Kidney capillary endothelial cell (primary cell): ENCODE measurements at places on chromosomes 13 and 19.

GRCh38 chr19:18687740-18688465, 4.4 kb downstream of the CRTC1 start:
- DNase-seq: no peak

DNA sequence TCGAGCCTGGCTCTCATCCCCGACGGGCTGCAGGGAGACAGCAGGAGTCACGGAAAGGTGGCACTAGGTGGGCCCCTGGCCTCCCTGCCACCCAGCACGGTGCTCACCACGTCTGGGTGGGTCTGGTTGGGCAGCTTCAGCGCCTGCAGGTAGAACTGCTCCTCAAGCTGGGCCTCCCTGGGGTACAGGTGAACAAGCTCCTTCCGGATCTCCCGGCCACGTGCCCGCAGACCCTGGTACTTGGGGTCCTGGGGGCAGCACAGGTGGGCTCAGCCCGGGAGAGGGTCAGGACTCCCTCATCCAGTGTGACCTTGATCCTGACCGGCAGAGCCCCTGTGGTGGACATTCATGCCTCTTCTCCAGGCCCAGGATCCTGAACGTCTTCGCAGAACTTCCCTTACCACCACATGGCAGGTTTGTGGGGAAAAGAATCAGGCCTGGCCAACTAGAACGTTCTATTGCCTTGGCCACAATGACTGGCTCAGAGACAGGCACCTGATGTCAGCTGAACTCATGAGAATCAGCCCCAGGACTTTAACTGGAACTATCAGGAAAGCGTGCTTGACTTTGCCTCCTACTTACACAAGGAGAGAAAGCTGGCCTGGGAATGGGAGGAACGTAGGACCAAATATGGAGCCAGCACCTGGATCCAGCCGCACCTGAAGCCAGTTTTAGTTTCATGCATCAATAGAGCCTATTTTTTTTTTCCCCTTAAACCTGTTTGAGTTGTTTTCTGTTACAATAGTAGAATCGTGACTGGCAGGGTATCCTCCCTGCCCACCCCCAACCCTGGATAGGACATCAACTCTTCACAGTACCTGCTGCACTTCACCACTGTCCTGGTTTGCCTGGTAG, 8.9 kb downstream of the SARS2 start:
- no peak for DNase-seq

- DNase-seq: peak; percentile 28
These were observed at the start of gene C19orf12 for GRCh38 chr19:29714953-29715700. Gene C19orf12, minus strand, starts transcription at chr19:29715261. Its CDS starts 6,848 bp downstream, at chr19:29708413.

DNA sequence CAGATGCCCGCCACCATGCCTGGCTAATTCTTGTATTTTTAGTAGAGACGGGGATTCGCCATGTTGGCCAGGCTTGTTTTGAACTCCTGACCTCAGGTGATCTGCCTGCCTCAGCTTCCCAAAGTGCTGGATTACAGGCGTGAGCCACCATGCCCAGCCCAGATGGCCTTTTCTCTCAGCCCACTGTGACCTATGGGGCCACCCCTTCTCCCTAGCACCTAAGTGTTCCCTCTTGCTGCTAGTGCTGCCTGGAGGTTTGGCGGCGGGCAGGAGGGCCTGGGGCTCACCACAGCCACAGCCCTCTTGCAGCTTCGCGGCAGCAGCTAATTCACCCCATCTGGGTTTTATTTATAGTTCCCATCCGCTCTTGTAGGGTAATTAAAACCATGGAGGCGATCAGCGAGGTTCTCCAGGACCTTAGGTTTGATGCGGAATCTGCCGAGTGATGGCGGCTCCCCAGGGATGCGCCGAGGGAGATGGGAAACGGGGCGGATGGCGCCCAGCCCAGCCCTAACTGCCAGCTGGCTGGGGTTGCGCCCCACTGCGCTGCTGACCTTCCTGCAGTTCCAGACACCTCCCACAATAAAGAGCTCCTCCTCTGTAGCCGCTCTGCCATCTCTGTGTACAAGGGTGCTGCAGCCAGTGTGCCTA, 3.3 kb downstream of the REX1BD start:
- no peak for DNase-seq

DNA sequence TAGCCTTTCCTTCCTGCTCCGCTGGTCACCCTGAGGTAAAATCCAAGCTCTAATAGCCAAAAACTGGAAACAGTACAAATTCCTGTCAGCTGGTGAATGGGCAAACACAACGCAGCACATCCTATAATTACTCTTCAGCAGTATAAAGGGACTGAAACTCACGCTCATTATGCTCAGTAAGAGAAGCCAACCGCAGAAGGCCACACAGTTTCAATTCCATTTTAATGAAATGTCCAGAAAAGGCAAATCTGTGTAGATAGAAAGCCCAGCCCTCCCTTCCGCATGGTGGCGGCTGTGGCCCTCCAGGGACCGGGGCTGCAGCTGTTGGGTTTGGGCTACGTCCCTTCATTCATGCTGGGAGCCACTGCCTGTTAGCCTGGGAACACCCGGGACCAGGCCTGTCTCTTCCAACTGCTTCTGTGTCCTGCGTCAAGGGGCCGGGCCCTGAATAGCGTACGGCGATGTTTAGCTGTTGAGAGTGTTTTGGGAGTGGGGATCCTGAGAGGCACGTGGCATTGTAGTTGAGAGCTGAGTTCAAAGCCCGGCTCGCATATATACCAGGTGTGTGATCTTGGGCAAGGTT, 23.5 kb downstream of the NKPD1 start:
- DNase-seq: no peak

DNA sequence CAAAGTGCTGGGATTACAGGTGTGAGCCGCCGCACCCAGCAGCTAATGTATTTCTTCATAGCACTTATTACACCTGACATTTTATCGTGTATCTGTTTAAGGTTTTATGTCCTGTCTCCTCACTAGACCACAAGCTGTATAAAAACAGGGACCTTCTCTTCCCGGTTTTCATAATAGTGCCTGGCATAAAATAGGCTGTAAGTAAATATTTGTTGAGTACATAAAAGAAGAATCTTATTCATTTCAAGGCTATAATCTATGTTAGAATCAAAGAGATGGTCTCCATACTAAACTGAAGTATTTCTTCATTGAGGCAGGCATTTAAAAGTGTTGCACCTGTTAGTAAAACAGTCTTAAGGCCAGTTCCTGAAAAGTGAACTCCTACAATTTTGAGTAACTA, 194.0 kb downstream of the SHISA2 start:
- DNase-seq: no peak

DNA sequence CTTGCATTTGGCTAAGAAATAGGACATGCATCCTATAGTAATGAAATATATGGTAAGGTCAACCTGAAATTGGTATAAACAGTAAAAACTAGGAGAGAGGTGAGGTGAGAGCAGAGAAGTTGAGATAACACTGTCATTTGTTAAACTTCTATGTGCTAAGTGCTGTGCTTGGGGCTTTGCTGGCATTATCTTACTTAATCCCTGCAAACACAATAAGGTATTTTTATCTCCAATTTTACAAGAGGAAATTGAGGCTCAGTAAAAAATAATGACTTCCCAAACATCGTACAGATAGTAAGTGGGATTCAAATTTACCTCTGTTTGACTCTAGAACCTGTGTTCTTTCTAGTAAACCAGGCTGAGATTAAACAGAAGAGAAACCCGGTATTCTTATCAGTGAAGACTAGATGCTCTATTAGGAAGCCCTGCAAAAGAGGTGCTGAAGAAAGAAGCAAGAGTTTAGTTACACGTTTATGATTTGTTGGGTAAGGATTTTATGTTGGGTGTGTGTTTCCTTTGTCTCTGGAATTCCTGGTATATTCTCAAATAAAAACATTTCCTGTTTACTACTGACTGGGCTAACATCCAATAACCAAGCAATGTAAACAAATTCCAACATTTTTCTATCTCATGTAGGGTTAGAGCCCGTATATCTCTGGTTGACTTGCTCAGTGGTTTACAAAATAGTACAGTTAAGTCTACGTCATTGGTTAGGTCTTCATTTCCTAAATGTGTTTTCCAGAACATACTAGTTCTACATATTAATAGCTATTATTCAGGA, 137.3 kb upstream of the FNDC3A start:
- peak; percentile 28 for DNase-seq

- no peak for DNase-seq
These were observed 94.6 kb downstream of the CCNA1 start for GRCh38 chr13:36526897-36527296.

DNA sequence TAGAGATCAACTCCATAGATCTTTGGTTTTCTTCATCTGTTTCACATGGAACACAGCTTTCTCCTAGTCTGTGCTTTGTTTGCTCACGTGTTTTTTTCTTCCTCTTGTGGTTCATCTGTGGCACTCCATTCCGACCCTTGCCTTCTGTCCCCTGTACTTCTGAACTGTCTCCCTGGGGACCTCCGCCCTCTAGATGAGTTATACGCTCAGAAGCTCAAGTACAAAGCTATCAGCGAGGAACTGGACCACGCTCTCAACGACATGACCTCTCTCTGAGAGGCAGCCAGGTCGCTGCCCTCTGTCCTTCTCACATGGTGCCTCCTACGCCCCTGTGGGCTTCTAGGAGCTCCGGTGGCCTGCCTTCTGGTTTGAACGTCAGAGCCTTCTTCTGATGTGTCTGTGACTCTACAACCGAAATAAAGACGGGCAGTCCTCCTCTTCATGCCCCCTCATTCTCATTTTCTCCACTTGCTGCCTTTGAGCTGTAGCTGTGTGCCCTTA, 16.6 kb upstream of the RAB8A start:
- DNase-seq: no peak

DNA sequence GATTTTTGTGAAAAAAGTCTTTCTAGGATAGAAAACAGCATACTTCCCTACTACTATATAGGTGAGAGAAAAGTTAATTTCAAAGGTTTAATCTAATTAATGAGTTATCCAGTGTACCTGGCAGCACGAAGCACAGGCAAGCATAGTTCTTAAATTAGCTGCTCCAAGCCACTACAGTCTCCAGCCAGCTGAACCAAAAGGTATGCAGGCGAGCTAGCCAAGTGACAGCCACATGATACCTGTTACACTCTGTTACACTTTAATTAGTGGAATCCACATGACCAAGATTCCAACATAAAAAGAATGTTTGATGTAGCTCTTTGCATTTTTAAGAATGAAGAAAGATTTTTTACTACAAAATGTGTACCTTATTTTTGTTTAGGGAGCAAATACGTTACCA, 15.5 kb downstream of the SLC25A30 start:
- DNase-seq: no peak
